ENCODE measurements at places on chromosomes 16 and 17.
A peak's percentile ranks its signal among the peaks of the same experiment; 100 is the strongest.

GRCh38 chr16:75679366-75679765 lies 2.6 kb upstream of the CPHXL2 start:
- no peak for DNase-seq

DNA sequence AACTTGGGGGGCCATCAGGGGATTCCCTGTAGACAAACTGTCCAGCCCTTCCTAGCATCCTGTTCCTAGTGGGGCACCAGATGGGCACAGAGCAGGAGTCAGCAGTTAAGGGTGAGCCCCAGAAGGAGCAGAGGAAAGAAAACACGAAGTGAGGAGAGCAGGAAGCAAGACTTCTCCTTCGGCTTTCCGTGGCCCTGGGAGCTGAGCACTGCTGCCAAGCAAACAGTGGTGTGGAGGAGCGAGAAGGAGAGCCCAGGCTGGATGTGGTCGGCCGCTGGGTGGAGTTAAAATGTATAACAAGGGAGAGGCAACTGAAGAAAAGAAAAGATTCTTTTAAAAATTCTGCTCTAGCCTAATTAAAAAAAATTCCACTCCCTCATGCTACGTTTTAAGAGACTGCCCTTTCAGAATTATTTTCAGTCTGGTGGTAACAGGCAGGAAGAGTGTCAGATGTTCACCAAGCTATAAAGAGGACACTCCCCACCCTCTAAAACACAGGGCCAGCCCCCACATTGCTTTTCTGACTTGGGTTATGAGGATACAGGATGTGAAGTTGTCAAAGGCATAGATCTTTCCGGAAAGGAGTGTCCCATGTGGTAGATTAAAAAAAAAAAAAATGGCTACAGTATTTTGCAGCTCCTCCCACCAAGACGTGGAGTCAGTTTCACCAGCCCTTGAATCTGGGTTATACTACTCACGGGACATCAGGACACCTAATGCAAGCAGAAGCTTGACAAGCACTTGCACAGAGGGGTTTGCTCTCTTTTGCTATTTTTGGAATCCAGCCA lies 74.9 kb upstream of the ZFHX3 start:
- DNase-seq = peak; percentile 61

- no peak for DNase-seq
These were observed 2.1 kb downstream of the TAF1C start for GRCh38 chr16:84184775-84185174.

DNA sequence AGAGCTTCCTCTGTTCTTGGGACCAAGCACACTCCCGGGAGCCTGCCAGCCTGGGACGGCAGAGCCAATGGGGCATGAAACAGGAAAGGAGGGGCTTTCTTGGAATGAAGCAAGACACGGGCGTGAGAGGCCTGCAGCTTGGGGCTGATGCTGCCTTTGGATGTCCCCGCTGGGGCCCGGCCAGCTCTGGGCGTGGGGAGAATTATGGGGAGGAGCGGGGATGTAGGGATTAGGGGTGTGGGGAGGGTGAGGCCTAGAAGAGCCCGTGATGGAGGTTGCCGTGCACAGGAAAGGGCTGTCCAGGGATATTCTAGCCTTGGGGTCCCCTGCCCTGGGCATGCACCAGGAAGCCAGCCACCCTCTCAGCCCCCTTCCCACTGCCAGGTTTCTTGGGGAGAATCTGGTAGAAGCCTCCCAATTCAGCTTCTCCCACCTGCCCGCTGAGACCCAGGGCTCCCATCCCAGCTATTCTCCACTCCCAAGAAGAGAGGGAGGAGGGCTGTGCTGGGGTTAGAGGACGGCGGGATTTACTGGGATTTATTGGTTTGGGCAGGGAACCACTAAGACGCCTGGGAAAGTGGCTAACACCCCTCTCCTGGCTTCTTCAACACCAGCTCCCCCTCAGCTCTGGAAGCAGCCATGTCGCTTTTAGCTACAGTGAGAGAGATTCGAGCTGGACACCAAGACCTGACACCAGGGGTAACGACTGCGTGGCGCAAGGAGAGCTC lies 20.0 kb upstream of the NXPH3 start:
- no peak for DNase-seq

GRCh38 chr16:55500530-55501011 lies 8.3 kb upstream of the LPCAT2 start:
- peak; percentile 61 for DNase-seq

DNA sequence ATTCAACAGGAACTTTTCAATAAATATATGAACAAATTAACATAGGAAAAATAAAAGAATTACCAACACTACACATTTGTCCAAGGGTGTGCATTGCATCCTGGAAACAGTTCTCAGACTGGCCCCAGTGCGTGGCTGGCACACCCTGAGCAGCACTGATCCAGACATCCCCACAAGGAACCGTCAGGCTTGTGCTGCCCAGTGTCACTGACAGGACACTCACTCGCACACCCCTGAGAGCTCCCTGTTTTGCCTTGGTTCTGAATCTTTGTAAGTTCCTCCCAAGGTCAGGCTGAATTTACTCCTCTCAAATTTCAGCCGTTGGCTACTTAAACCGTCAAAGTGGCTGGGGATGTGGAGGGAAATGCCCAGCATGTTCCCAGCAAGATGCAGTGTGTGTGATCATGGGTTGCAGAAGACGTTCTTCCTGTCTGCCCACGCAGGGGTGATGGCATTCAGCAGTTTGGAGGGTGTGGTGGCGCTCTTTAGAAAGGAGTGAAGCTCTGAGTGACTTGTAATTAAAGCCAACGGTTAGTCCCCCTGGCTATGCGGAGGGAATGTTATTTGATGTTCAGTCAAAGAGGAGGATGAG lies 1.7 kb downstream of the MT2A start:
- DNase-seq = peak; percentile 96

- no peak for DNase-seq
These were observed 4.7 kb upstream of the BCAR1 start for GRCh38 chr16:75256059-75256571.

DNA sequence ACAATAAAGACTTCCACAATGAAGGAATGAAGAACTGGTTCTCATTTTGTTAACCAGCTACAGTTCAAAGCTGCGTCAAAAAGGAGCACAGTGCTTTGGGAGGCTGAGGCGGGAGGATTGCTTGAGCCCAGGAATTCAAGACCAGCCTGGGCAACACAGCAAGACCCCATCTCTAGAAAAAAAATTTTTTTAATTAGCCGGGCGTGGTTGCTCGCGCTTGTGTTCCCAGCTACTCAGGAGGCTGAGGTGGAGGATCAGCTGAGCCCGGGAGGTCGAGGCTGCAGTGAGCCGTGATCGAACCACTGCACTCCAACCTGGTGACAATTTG lies 764 bp upstream of the SLC6A4 start:
- DNase-seq = no peak

GRCh38 chr16:54812229-54812628 lies 118.4 kb upstream of the IRX5 start:
- DNase-seq = no peak

DNA sequence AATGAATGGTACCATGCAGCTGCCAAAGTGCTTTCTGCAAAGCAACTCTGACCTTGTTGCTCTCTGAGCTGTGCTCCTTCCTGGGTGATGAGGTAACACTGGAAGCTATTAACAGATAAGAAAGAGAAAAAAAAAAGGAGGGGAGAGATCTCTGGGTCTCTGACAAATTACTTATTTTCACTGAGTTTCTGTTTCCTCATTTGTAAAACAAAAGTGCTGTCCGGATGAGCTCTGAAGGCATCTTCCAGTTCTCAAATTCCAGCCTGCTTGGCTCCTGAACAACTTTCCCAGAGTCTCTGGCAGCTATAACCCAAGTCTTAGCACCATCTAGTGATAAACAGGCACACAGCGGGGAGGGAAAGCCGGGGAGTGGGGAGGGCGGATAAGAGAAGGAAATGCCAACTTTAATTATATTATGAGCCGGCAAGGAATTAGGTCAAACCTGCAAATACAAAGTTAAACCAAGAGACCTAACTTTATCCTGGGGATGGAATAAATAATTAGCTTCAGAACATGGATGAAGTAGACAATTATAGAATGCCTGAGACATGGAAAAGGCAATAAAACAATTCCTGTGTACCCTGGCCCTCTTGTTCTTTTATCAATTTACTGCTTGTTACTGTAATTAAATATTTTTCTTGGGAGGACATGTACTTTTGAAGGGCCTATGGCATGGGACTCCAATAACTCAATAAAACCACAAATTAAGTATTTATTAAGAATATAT lies 61.3 kb upstream of the KIFC3 start:
- peak; percentile 79 for DNase-seq

GRCh38 chr17:4393806-4394205 lies 27.3 kb upstream of the UBE2G1 start:
- DNase-seq = no peak

DNA sequence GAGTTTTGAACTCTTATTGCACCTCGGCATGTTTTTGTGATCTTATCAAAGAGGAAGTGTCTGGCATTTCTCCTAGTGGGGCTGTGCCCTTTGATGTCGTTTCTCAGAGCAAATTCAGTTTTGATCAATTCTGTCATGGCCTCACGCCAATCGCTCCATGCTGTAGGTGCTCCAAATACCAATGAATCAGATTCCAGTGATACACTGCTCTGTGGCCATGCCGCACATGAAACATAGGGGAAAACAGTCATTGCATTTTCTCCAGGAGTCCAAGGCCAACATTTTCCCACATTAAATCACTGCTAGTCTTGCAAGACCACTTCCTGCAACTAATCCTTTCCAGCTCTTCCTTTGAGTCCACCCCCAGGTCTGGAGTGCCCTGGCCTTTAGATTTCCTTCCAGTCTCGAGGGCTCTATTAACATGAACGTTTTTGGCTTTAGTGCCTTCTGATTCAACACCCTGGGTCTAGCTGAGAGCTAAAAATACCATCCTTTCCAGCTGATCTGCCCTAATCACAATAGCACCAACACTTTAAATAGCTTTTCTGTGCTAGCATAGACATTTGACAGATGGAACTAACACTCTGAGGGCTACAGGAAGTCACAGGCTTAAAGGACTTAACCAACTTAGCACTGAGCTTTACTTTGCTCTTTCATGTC lies 18.2 kb upstream of the RASL10B start:
- DNase-seq = no peak

GRCh38 chr16:54968784-54969183 lies 38.1 kb downstream of the IRX5 start:
- no peak for DNase-seq

GRCh38 chr17:50604513-50604912 lies 30.2 kb upstream of the ABCC3 start:
- DNase-seq = no peak

DNA sequence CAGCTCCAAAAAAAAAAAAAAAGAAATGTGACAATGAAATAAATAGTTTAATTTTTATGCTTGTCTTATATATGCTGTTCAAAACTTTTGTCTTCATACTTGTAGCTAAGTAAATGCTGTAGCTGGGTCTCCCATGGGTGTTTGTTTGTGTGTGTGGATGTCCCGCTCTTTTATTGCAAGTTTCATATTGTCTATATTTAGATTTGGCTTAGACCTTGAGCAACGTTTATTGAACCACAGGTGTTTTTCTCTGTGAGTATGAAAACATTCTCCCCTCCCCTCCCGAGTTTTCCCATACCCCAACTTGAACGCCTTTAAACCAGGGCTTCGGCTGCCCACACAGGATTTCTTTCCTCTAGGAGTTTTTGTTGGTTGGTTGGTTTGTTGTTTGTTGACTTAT lies 45.2 kb downstream of the MFSD11 start:
- DNase-seq = no peak

DNA sequence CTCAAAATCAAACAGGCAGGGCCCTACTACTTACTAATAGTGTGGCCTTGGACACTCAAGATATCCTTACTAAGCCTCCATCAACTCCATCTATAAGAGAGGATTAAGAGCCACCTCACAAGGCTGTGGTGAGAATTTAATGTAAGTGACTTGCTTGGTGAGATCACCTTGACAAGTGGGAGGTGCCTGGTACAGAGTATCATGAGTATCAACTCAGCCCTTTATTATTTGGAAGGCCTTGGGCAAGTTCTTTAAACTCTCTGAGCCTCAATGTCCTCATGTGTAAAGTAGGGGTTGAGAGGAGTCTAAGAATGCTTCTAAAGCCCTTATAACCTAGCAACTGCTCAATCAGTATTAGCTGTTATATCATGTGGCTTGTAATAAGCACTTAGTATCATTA lies 15.0 kb downstream of the THUMPD1 start:
- DNase-seq = no peak

DNA sequence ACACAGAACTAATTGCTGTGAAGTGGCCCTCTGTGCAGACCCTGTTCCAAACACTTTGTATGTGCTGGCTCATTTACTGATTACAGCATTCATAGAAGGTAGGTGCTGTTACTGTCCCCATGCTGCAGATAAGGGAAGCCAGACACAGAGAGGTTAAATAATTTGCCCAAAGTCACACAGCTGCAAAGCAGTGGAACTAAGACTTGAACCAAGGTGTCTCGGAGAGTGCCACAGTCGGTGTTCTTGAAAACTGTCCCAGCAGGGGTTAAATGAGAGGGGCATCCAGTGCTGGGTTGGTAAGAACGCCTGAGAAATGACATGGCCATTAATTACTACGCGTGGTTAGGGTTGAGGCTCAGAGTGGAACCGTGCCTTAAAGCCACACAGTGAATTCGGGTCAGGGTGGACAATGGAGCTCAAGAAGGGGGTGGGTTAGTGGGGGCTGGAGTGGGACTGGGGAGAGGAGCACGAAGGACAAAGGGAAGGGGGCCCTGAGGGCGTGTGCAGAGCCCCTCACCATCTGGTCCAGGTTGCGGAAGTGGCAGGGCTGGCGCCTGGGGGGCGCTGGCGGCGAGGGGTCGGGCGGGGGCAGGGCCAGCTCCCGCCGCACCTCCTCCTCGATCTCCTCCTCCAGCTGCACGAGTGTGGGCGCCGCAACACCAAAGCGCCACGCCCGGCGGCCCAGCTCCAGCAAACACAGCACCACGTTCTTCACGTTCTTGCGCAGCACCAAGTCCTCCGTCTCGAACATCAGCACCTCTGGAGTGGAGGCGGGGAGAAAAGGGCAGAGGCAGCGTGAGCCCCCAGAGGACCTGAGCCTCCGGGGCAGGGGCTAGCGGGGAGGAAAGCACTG lies 3.3 kb downstream of the GAS2L2 start:
- no peak for DNase-seq

DNA sequence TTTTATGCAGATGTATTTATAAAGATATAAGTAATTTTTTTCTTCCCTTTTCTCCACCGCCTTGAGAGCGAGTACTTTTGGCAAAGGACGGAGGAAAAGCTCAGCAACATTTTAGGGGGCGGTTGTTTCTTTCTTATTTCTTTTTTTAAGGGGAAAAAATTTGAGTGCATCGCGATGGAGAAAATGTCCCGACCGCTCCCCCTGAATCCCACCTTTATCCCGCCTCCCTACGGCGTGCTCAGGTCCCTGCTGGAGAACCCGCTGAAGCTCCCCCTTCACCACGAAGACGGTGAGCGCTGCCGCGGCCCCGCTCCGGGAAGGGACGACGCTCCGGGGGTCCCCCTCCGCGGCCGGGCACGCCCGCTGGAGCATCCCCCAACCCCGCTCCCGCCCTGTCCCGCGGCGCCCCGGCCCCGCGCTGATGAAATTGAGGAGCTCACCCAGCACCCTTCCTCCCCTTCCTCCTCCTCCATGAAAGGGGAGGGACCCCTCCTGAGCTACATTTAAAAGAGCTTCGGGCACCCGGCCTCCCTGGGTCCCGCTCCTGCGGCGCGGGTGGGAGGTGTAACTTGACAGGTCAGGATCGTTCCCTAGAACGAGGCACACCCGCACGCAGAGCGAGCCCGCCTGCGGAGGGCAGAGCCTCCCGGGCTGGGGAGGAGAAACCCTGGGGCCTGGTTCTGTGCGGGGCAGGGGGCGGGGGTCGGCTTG lies 706 bp downstream of the HLF start:
- no peak for DNase-seq

All from suppressor macrophage treated with lipopolysaccharide for 1 hour (primary cell).